Activated CD4-positive, alpha-beta T cell treated with anti-CD3 and anti-CD28 coated beads, Interleukin-2, amount 10 ng/mL, durations not matched to agents 7 days and 5 days (primary cell): ENCODE measurements at places on chromosomes 11 and 22. TPM values are rescaled to one million over a fixed set of nuclear protein-coding genes. Genes with fewer than 3 reads are reported as not detected.
A peak's percentile ranks its signal among the peaks of the same experiment; 100 is the strongest.

DNA sequence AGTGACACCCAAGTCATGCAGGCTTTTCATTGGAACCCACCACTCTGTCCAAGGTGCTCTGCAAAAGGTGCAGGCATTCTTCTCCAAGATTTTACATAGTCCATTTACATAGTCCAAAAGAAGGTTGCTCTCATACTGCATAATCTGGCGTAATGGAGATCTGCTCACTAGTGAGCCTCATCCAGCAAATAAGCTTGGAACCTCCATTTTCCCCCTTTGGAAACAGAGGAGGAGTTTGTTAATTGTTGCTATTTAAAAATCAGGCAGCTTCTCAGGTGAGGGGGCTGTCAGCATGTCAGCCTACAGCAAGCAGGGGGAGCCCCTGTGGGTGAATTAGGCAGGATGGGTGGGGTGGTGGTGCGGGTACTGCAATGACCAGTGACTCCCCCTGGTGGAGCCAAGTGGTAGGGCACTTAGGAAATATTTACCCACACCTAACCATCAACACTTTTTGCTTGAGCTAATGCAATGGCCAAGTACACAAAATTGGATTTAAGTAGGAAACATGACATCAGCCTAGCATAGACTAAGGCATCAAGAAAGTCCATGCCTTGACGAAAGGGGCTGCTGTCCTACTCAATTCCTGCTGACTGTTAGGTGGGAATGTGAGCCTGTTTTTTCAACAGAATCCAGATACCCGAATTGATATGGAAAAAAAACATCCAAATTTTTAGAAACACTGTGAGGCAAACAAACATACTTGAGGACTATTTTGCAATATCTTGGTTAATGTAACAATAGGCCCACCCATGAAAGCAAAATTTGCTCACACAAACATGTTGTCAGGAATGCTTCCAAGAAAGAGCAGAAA, 64.5 kb downstream of the AMBRA1 start:
- peak; percentile 79 for DNase-seq
- no peak overlapping the region for H3K4me3 ChIP-seq
- H3K27me3 ChIP-seq: no peaks in the 10 kb centered on the region
- peaks cover 11% of the 10 kb centered on the region for H3K36me3 ChIP-seq

GRCh38 chr22:22025320-22026156, 43.0 kb upstream of the TOP3B start:
- no peaks in the 10 kb centered on the region for H3K4me1 ChIP-seq
- peaks cover under 1% of the 10 kb centered on the region for H3K27me3 ChIP-seq
- no peak overlapping the region for H3K4me3 ChIP-seq
- H3K27ac ChIP-seq: no peak overlapping the region

- peaks cover 8% of the 10 kb centered on the region for H3K36me3 ChIP-seq
- no peak overlapping the region for H3K4me3 ChIP-seq
- peaks cover 3% of the 10 kb centered on the region for H3K27me3 ChIP-seq
- no peak overlapping the region for H3K27ac ChIP-seq
- peaks cover 18% of the 10 kb centered on the region for H3K4me1 ChIP-seq
- DNase-seq: no peak
Observed at GRCh38 chr11:122703541-122704272, 48.2 kb downstream of the UBASH3B start.

The MMP1 gene
- total RNA-seq: not detected

The RBMXL2 gene
- not detected for total RNA-seq

The RRM1 gene
- 177 TPM for total RNA-seq

The MUC15 gene
- total RNA-seq: not detected

- H3K27me3 ChIP-seq: no peaks in the 10 kb centered on the region
- DNase-seq: no peak
- no peak overlapping the region for H3K27ac ChIP-seq
- no peaks in the 10 kb centered on the region for H3K36me3 ChIP-seq
- no peaks in the 10 kb centered on the region for H3K4me1 ChIP-seq
Observed at GRCh38 chr11:28837599-28837998, 729.4 kb downstream of the METTL15 start.

GRCh38 chr11:92628401-92629292, 340.8 kb upstream of the MTNR1B start:
- no peak overlapping the region for H3K4me3 ChIP-seq
- H3K27me3 ChIP-seq: no peaks in the 10 kb centered on the region
- no peaks in the 10 kb centered on the region for H3K36me3 ChIP-seq
- no peak for DNase-seq

DNA sequence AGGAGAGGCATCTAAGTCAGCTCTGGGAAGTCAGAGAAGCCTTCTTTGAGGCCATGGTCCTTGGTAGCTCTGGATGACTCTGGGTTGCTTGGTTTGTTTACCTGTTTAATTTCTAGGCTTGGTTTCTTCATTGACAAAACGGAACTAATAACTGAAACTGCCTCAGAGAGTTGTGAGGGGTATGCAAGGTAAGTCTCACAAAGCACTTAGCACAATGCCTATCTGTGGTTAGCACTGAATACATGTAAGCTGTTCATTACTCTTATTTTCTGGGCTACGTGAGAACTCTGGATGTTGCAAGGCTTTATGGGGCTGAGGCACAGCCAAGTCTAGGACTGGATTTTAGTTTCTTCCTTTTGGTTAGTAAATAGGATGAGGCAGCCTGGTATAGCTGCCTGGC, 225.8 kb upstream of the NCAM1 start:
- H3K27ac ChIP-seq: no peak overlapping the region
- H3K36me3 ChIP-seq: no peaks in the 10 kb centered on the region
- no peaks in the 10 kb centered on the region for H3K4me1 ChIP-seq
- no peaks in the 10 kb centered on the region for H3K27me3 ChIP-seq
- DNase-seq: no peak

GRCh38 chr11:62974848-62975522, 9.8 kb downstream of the SLC22A6 start:
- no peak for DNase-seq
- H3K4me3 ChIP-seq: no peak overlapping the region
- H3K27me3 ChIP-seq: peaks cover 6% of the 10 kb centered on the region
- H3K4me1 ChIP-seq: no peaks in the 10 kb centered on the region
- H3K36me3 ChIP-seq: no peaks in the 10 kb centered on the region

DNA sequence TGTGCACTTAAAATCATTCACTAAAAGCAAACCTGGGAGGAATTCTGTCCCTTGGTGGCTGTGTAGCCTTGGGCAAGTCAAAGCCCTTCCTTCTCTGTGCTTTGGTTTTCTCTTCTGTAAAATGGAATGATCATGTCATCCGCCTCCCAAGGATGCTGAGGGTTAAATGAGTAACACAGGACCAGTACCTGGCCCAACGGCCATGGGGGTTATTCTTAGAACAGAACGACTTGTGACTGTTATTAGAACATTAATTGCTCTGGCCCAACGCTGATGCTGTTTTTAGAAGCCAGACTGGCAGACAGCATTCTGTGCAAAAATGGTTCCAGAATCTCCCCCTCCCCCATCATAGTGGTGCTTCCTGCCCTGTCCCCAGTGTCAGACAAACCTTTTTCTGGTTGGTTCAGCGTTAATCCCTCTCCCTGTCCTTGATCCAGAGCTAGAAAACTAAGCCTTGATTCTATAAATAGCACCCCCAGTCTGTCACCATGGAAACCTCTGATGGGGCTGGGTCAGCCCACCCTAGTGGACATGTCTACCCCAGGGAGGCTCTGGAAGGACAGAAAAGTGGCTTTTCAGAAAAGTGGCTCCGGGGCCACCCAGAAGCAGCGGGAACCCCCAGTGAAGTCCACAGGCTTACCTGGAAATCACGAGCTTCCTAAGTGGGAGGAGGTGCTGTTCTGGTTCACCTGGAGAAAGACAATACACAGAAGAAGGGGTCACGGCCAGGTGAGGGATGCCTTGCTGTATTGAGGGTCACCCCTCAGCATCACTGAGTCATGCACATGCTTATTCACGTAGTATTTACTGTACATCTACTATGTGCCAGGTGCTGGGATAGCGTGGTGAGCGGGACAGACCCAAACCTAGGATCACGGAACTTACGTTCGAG, 15.5 kb upstream of the TFIP11 start:
- no peak overlapping the region for H3K27ac ChIP-seq
- peaks cover 4% of the 10 kb centered on the region for H3K4me1 ChIP-seq

DNA sequence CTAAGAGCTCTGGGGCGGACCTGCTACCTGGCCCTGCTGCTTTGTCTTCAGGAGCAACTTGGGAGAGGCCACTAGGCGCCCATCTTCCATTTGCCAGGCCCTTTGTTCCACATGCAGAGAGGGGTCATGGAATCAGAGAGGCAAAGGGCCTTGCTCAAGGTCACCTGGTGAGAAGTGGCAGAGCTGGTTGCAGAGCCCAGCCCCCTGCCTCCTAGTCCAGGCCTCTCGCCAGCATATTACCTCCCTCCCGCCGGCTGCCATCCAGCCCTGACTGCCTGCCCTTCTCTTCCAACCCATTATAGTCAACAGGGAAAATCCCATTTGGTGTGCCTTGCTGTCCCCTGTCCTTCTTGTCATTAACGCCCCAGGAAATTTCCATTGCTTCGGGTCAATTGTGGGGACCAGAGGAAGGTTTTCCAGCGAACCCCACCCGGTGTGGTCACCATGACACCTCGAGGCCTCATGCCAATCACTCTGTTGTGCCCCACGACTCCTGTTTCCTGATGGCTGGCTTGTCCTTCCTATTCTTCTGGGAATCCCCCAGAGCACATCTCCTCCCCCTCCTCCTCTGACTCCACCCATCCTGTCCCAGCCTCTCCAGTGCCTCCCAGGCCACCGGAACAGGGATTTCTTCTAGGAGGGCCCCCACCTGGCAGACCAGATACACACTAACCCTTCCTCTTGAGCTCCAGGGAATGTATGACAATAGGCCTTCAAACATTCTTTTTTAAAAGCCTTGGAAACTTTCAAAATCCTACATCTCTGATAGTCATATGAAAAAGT, 77.0 kb downstream of the NECTIN1 start:
- no peak for DNase-seq
- H3K36me3 ChIP-seq: no peaks in the 10 kb centered on the region
- H3K27ac ChIP-seq: no peak overlapping the region
- H3K27me3 ChIP-seq: no peaks in the 10 kb centered on the region
- no peak overlapping the region for H3K4me3 ChIP-seq

DNA sequence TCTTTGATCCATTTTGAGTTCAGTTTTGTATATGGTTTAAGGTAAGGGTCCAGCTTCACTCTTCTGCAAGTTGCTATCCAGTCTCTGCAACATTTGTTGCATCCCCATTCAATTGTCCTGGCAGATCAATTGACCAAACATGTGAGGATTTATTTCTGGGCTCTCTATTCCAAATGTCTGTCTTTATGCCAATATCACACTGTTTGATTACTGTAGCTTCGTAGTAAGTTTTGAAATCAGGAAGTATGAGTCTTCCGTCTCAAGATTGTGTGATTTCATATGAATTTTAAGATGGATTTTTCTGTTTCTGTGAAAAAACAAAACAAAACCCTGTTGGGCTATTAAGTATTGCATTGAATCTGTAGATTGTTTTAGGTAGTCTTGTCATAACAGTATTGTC, 17.0 kb downstream of the APLP2 start:
- DNase-seq: no peak
- H3K4me3 ChIP-seq: no peak overlapping the region
- H3K36me3 ChIP-seq: no peaks in the 10 kb centered on the region
- no peaks in the 10 kb centered on the region for H3K4me1 ChIP-seq
- H3K27ac ChIP-seq: no peak overlapping the region

DNA sequence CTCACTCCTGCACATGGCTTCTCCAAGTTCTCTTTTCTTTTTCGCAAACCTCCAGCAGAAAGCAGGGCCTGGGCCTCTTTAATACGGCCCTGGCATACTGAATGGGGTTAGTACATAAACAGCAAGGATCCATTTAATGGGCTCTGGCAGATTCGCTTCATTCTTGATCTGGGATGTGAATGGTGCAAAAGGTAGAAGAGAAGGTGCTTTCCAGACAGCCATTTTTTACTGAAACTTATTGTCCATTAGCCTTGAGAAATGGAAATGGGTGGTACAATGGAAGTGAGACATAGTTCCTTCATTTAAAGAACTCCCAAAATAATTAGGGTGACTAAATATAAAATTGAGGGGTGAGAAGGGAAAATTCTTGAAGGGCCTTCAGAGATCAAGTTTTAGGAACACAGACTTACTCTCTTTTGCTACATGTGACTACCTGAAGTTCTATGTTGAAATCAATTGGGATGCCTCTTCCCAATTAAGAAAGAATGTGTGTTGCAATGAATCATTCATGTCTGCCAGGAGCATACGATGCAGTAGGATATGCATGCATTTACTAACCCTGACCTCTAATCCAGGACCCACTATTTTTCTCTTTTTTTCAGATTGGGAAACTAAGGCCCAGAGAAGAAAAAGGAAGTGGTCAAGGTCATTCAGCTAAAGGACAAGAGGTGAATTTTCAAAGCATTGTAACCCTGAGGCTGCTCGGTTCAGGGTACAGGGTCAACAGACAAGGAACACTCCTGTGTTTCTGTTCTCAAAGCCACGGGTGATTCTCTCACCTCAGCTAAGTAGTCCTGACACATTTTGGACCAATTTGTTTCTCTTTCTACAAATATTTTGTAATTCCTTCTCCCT, 144.1 kb downstream of the BBOX1 start:
- H3K4me1 ChIP-seq: no peaks in the 10 kb centered on the region
- no peaks in the 10 kb centered on the region for H3K36me3 ChIP-seq
- DNase-seq: no peak
- H3K27ac ChIP-seq: no peak overlapping the region
- H3K27me3 ChIP-seq: peaks cover 8% of the 10 kb centered on the region

The ACR gene
- total RNA-seq: not detected

DNA sequence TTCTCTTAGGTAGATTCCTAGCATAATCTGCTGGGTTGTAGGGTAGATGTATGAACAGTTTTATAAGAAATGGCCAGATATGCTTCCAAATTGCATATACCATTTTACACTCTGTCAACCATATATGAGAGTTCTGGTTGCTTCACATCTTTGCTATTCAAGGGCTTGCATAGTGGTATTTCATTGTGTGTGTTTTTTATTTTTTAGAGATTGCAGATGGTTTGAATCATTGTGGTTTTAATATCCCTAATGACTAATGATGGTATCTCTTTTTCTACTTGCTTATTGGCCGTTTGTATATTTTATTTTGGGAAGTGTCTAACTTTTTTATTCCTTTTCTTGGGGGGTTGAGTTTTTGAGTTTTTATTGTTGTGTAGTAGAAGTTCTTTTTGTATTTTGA, 26.9 kb downstream of the RNF214 start:
- no peaks in the 10 kb centered on the region for H3K27me3 ChIP-seq
- H3K27ac ChIP-seq: no peak overlapping the region
- peaks cover 6% of the 10 kb centered on the region for H3K4me1 ChIP-seq
- peaks cover 8% of the 10 kb centered on the region for H3K36me3 ChIP-seq
- DNase-seq: no peak

DNA sequence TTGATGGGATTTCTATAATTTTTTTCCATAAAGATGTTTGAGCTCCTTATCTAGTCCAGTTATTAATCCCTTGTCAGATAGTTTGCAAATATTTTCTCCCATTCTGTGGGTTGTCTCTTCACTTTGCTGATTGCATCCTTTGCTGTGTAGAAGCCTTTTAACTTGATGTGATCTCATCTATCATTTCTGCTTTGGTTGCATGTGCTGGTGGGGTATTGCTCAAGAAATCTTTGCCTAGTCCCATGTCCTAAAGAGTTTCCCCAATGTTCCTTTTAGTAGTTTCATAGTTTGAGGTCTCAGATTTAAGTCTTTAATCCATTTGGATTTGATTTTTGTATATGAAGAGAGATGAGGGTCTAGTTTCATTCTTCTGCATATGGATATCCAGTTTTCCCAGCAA, 1.7 kb upstream of the IL2RB start:
- H3K4me3 ChIP-seq: no peak overlapping the region
- no peak for DNase-seq
- peaks cover 16% of the 10 kb centered on the region for H3K36me3 ChIP-seq
- H3K27me3 ChIP-seq: no peaks in the 10 kb centered on the region
